ENCODE measurements at places on chromosomes 4 and X.
A peak's percentile ranks its signal among the peaks of the same experiment; 100 is the strongest.

- no peak for ATAC-seq
- no peaks in the 10 kb centered on the region for H3K4me1 ChIP-seq
- no peaks in the 10 kb centered on the region for H3K36me3 ChIP-seq
- H3K27ac ChIP-seq: no peak overlapping the region
- H3K4me3 ChIP-seq: no peak overlapping the region
Measured at GRCh38 chr4:187416216-187416615, 579.4 kb upstream of the ZFP42 start.

- no peaks in the 10 kb centered on the region for H3K27me3 ChIP-seq
- no peak for ATAC-seq
- H3K36me3 ChIP-seq: no peaks in the 10 kb centered on the region
- no peak overlapping the region for H3K27ac ChIP-seq
- H3K4me1 ChIP-seq: no peaks in the 10 kb centered on the region
- H3K4me3 ChIP-seq: no peak overlapping the region
Measured at GRCh38 chrX:31376408-31377022, 304.7 kb upstream of the FTHL17 start.

DNA sequence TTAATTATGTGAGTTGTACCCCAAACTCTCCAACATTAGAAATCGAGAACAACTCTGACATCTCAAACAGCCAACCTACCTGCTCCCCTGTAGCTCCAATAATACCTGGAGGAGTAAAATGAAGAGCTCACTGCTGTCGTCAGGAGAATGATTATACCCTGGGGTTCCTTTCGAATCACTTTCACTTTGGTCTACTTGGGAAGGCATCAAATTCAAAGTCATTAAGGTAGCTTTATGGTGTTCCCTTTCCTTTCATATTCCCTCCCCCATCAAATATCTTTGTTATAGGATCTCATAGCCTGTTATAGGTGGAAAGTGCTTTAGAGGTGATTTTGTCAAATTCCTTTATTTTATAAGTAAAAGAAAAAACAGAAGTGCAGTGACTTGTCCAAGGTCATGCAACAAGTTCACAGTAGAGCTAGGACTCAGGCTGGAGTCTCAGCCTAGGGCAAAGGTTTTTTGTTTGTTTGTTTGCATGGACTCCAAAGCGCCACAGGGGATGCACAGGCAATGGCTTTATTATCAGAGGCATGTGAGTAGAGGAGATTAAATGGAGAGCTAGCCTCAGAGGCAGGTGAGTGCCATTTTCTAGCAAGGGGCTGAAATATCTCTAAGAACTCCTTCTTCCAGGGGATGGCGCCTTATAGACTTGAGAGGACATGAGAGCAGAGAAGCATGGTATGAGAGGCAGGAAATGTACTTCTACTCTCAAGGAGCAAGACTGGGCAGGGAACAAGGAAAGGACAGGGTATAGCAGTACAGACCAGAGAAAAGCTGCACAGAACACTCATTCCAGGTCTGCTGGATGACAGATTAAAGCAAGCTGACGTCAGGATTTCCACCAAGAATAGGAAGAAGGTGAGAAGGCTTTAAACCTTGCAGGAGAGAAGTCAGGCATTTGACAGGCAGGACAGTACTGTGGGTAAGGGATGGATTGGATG lies 262.1 kb upstream of the GPC4 start:
- no peak for ATAC-seq
- no peaks in the 10 kb centered on the region for H3K36me3 ChIP-seq
- no peaks in the 10 kb centered on the region for H3K4me1 ChIP-seq
- H3K27me3 ChIP-seq: no peaks in the 10 kb centered on the region
- no peak overlapping the region for H3K27ac ChIP-seq
- no peak overlapping the region for H3K4me3 ChIP-seq

DNA sequence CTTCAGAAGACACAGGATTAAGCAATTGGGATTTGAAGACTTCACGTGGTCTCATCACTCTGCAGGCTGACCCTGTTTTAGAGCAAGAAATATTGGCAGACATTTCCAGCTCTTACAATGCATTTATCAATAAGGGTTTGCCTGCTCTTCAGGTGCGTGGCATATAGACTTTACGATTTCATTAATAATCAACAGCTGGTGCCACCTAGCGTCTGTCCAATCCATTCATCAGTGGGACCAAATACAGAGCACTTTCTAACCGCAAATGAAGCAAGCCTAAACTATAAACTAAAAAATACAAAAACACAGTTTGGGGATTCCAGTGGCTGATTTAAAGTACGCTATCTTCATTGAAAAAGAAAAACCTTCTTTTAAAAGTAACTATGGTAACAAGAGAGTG lies 125.4 kb upstream of the DMD start:
- no peaks in the 10 kb centered on the region for H3K4me1 ChIP-seq
- no peak for ATAC-seq
- H3K36me3 ChIP-seq: no peaks in the 10 kb centered on the region

DNA sequence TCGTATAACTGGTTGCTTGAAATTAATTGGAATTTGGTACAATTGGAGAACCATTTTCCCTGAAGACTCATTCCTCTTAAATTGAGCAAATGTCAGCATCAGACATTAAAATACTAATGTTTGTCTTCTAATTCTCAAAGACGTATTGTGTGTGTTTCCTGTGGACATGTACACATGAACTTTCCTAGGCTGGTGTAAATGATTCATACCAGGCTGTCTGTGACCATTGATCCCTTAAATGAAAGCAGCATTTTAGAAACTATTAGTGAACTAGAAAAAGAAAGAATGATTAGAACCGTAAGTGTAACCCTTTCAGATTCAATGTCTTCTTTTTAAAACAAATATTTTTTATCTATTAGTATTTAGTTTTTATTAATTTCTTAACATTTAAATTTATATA lies 332.9 kb downstream of the PPP3CA start:
- peaks cover 30% of the 10 kb centered on the region for H3K4me1 ChIP-seq
- ATAC-seq: no peak
- H3K27ac ChIP-seq: peak overlapping the region; percentile 77
- no peaks in the 10 kb centered on the region for H3K27me3 ChIP-seq

DNA sequence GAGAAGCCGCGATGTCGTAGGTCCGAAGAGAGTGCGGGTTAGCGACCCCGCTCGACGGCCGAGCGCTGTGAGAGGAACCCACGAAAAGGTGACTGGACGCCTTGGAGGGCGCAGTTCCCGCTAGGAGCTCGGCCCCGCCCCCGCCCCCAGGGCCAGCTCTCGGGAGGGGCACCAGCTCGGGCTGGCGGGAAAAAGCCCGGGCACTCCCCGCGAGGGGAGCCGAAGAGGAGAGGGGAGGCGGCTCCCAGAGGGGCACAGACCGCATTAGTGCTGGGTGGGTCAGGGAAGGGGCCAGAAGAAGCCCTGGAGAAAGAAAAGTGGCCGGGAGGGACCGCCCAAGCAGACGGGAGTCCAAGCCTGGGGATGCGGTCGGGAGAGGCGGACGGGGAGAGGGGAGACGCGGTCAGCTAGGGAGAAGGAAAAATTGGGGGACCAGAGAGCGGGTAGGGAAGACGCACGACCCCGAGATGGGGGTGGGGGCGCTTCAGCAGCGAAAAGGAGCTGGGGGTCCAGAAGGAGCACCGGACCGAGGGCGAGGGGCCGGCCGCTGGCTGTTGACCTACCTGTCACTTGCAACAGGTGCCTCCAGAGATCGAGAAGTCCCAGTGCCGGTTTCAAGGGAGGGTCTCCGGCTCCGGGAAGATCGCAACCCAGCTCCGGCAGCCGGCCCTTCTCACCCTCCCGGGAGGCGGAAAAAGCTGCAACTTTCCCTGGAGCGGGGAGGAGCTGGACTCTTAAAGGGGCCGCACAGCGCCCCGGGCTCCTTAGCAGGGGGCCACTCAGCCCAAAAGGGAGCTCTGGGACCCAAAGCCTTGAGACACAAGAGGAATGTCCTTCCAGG lies at the start of gene SYTL4:
TSS of gene SYTL4 (minus strand) at position 681 of the 841 bp plus-strand sequence. CDS start 30,084 bp downstream, outside the sequence.
- H3K27me3 ChIP-seq: peaks cover 38% of the 10 kb centered on the region
- no peaks in the 10 kb centered on the region for H3K36me3 ChIP-seq
- no peak for ATAC-seq
- H3K27ac ChIP-seq: no peak within 1 kb of the TSS

DNA sequence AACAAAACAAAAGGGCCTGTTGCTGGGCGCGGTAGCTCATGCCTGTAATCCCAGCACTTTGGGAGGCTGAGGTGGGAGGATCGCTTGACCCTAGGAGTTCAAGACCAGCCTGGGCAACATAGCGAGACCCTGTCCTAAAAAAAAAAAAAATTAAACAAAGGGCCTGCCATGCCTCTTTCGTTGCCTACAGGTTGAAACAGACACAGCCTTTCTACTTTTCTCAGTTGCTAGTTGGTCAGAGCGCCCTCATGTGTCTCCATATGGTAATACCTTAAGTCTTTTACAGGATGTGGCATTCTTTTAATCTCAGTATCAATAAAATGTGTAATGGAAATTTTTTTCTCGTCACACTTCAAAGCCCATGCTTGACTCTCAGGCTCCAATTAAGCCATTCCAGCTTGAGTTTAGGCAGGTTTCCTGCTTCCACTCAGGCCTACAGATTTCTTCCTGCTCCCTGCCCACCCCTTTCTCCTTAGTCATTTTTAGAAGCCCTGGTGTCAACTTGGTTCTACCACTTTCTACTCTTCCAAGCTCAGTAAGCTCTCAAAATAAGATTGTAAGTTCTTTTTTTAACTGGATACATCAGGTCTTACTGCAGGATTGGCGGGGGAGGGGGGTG lies 4.6 kb upstream of the SOWAHD start:
- no peaks in the 10 kb centered on the region for H3K27me3 ChIP-seq
- H3K27ac ChIP-seq: peak overlapping the region; percentile 99
- peak overlapping the region; percentile 89 for H3K4me3 ChIP-seq
- H3K4me1 ChIP-seq: peaks cover 28% of the 10 kb centered on the region
- ATAC-seq: peak; percentile 9

GRCh38 chrX:25066131-25066530 lies 50.4 kb upstream of the ARX start:
- no peaks in the 10 kb centered on the region for H3K36me3 ChIP-seq
- no peaks in the 10 kb centered on the region for H3K4me1 ChIP-seq
- no peak overlapping the region for H3K4me3 ChIP-seq

DNA sequence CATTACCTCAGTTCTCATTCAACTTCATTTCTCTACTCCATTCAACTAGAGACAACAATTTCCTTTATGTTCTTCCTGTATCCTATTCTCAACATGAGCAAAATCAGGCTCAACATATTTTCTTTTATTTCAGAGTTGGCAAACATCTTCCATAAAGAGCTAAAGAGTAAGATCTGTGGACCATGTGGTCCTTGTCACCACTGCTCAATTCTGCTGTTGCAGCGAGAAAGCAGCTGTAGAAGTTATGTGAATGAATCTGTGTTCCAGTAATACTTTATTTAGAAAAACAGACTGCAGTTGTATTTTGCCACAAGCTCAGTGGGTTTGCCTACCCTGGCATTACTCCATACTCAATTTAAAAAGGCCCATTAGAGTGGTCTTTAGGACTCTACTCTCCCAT lies 2057.3 kb downstream of the ARAP2 start:
- ATAC-seq: no peak
- H3K27me3 ChIP-seq: no peaks in the 10 kb centered on the region
- no peaks in the 10 kb centered on the region for H3K4me1 ChIP-seq
- no peak overlapping the region for H3K27ac ChIP-seq
- no peak overlapping the region for H3K4me3 ChIP-seq
- H3K36me3 ChIP-seq: no peaks in the 10 kb centered on the region

- H3K36me3 ChIP-seq: peaks cover 26% of the 10 kb centered on the region
- H3K4me1 ChIP-seq: peaks cover 38% of the 10 kb centered on the region
- H3K4me3 ChIP-seq: peak overlapping the region; percentile 91
- H3K27ac ChIP-seq: peak overlapping the region; percentile 97
- H3K27me3 ChIP-seq: no peaks in the 10 kb centered on the region
Measured at GRCh38 chr4:13626492-13627177, 890 bp downstream of the BOD1L1 start.

DNA sequence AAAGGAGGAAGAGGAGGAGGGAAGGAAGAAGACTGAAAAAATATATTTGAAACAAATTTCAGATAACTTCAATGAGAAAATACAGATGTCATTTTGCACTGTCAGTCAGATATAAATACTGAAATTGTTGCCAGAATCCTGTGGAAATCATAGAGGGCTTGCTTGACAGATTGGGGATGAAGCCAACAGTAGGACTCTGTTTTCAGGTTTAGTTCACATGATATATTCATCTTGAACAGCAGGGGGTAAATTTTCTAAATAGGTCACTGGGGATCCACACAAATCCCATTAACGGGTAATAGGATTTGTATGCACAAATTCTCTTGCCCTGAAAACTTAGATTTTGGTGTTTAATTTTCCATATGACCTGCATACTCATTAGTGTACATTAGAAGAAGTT lies 103.3 kb upstream of the PCDH18 start:
- ATAC-seq: no peak
- no peaks in the 10 kb centered on the region for H3K36me3 ChIP-seq
- no peak overlapping the region for H3K27ac ChIP-seq
- no peak overlapping the region for H3K4me3 ChIP-seq
- no peaks in the 10 kb centered on the region for H3K4me1 ChIP-seq

GRCh38 chr4:106315476-106315967 lies 487 bp downstream of the TBCK start:
- no peak overlapping the region for H3K27ac ChIP-seq
- peaks cover 22% of the 10 kb centered on the region for H3K36me3 ChIP-seq
- peak; percentile 80 for ATAC-seq
- peaks cover 24% of the 10 kb centered on the region for H3K4me1 ChIP-seq
- no peak overlapping the region for H3K4me3 ChIP-seq

DNA sequence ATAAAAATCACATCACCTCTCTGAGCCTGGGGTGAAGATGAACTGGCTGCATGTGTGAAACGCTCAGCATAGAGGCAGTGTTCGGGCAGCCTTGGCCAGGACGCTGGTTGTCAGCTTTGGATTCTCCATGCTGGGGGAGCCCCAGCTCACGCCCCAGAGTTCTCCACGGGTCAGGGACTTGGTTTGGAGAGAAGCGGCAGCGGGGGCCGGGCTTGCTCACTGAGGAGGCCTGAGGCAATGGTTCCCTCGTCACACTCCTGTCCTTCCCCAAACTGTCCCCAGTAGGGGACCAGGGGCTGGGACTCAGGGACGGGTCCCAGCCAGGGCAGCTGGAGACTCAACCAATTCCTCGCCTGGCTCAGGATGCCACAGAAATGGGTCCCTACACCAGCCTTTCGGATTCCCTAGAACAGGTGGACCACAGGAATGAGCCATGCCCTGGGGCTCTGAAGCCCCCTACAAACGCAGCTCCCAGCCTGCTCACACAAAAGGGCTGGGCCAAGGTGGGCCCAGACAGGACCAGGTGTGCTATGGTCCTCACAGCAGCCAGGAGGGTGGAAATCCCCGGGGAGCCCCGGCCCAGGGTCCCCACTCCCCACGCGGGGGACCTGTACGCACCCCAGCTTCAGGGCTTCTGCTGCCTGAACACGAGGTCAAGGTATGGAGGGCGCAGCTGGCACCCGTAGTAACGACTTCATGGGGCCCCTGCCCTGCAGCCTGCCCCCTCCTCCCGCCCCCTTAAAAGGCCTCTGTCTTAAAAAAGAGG lies 1.4 kb downstream of the MXD4 start:
- no peak for ATAC-seq
- no peaks in the 10 kb centered on the region for H3K27me3 ChIP-seq
- no peaks in the 10 kb centered on the region for H3K4me1 ChIP-seq

GRCh38 chr4:176034499-176034898 lies 31.1 kb upstream of the WDR17 start:
- no peak overlapping the region for H3K27ac ChIP-seq
- H3K4me3 ChIP-seq: no peak overlapping the region
- H3K27me3 ChIP-seq: peaks cover 6% of the 10 kb centered on the region
- H3K36me3 ChIP-seq: no peaks in the 10 kb centered on the region

DNA sequence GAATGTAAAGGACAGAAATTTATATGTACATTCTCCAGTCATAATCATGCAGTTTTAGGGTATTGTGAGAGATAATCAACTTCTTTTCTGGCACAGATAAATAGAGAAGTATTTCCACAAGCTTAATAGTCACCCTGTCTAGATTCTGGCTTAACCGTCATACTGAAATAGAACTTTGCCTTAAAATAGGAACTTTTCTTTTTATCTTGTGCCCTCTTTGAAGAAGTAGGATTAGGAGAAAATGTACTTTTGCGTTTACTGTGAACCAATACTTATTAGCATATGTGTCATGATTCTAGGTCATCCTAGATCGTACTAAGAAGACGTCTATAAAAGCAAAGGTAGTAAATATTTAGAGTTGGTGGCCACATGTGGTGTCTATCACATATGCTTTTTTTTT lies 95.4 kb downstream of the NFKB1 start:
- H3K27me3 ChIP-seq: no peaks in the 10 kb centered on the region

Data from activated T-helper 17 cell treated with anti-CD3 and anti-CD28 coated beads, Interleukin-2, amount 50 U/mL, for 72 hours (primary cell).